ENCODE measurements at places on chromosomes 5 and 9.

GRCh38 chr5:56816546-56817081 is 1.3 kb downstream of the MAP3K1 start:
- DNase-seq: peak; percentile 63

DNA sequence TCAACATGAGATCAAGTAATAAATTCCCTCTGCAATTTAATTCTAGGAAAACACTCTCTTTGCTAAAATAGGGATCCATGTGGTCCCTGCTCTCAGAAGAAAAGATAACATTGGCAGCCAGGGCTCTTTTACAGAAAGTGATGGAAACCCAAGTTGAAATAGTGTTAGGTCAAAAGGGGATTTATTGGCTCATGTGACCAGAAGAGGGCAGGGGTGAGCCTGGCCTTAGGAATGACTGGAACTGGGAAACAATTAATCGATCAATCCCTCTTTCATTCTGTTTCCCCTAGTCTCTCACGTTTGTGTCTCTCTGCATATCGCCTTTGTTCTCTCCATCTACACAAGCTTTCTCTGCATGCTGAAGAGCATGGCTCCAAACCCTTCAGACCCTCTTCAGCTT is 58.3 kb upstream of the ALDH1B1 start:
- no peak for DNase-seq

- DNase-seq: no peak
Observed at GRCh38 chr5:44932922-44933585, 124.3 kb downstream of the MRPS30 start.

GRCh38 chr9:80191108-80191507 is 619.3 kb downstream of the TLE4 start:
- no peak for DNase-seq

GRCh38 chr5:177302354-177303110 is 987 bp downstream of the RAB24 start:
- DNase-seq: no peak

DNA sequence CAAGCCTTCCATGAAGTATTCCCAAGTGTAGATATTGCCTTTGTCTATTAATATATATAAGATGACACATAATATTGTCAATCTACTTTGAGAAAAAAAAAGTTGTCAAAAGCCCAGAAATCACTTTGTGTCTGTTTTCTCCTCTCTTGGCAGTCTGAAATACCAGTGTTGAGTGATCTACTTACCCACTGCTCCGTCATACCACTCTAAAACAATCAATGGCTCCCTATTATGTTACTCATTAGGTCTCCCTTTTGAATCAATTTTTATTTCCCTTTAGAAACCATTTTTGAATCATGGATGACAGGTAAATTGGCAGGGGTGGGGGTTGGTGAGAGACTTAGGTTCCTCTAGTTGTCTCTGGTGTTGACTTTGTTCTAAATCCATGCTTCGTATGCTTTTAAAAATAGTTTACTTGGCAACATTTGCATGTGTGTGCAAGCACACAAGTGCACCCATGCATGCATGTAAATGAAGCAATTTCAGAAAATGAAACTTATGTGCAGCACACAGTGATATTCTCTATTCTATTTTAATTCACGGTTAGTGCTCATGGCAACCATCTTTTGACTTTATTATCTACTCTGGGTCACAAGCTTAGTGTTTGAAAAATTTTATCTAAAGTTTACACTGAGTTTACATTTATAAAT is 378.9 kb downstream of the RAB3C start:
- no peak for DNase-seq

All from activated naive CD4-positive, alpha-beta T cell treated with Interleukin-2 at 50 U/mL for 16 hours (primary cell).